ENCODE measurements at places on chromosomes 1 and 21. TPM values are rescaled to one million over a fixed set of nuclear protein-coding genes. Genes with fewer than 3 reads are reported as not detected.

Gene ARHGEF16
- total RNA-seq: not detected

Gene TMEM125
- not detected for total RNA-seq

Gene LCE1B
- not detected for total RNA-seq

Gene ANXA9
- total RNA-seq: not detected

Gene F13B
- total RNA-seq: not detected

DNA sequence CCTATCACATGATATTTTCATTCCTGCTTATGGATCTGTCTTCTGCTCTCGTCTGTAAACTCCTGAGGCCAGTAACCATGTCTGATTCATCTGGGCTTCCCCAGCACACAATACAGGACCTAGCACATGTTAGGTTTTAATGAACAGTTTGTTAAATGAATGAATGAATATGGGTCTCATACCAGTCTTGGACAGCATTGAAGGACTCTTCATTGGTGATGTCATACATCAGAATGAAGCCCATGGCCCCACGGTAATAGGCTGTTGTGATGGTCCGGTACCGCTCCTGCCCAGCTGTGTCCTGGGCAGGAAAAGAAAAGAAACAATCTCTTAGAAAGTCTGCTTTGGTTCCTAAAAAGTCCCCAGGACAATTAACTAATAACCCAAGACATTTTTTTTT, 53.4 kb downstream of the RAB3B start:
- no peak for DNase-seq

DNA sequence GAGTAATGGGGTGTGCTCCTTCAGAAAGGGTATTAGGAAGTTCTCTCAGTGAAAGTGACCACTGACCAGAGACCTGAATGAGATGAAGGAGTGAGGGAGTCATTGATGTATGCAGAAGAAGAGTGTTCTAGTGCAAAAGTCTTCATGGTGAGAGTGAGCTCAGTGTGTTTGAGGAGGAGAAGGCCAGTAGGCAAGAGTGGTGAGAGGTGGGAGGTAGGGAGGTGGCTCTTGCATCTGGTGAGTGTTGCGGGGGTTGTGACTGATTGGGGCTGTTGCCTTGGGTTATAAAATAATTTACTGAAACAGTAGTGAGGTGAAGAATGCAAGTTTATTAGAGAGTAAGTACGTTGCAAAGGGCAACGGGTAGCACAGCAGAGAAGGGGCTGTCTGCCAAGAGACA, 26.2 kb downstream of the FMN2 start:
- no peak for DNase-seq

- DNase-seq: peak; percentile 33
Measured at GRCh38 chr1:18149027-18149641, 41.5 kb downstream of the IGSF21 start.

DNA sequence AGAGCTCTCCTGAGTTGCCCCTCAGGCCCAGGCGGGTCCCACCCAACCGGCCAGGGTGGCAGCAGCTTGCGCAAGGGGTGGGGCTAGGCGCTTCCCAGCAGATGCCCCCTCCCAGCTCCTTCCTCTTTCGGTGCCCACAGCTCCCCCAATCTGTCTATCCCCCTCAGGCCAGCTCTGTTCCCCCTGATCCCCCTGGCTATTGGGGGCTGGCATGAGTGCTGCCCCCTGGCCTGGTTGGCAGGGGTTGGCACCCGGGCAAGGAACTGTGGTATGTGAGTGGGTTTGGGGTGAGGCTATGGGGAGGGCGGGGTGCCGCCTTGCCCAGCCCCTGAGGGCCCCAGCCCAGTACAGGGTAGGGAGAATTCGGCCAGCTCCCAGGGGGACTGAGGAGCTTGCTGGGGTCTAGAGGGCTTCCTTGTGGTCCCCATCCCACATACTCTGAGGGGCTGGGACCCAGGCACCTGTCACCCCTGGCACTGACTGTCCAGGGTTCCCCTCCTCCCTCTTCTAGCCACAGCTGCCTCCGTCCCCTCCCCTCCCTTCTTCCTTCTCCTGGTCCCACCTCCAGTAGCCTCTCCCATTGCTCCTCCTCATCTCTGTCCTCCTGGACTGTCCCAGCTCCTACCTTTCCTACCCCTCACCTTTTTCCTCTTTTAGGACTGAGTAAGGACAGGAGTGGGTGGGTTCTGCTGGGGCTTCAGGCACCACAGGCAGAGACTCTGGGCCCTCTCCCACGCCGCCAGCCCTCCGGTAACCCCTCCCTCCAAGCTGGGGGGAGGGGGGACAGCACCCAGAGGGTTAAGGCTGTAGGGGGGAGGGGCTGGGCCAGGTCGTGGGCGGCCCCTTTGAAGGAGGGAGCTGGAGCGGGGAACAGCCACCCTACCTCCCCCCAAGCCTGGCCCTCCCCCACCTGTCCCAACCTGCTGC, 5.7 kb downstream of the ZBTB7B start:
- no peak for DNase-seq

- DNase-seq: no peak
Measured at GRCh38 chr1:171934664-171935063, 93.4 kb downstream of the DNM3 start.

All from GM23248 (cell line).